ENCODE measurements at places on chromosomes 5 and 9. TPM values are rescaled to one million over a fixed set of nuclear protein-coding genes. Genes with fewer than 3 reads are reported as not detected.

Gene IFNA21
- polyA plus RNA-seq: not detected

Gene ENG
- 37.9 TPM for polyA plus RNA-seq

Gene AK3
- polyA plus RNA-seq: 18.0 TPM

Gene HRCT1
- 3.6 TPM for polyA plus RNA-seq

Gene IL31RA
- polyA plus RNA-seq: not detected

Gene SV2C
- polyA plus RNA-seq: 0.04 TPM

Gene SHC3
- 1.5 TPM for polyA plus RNA-seq

Gene FAM221B
- 0.03 TPM for polyA plus RNA-seq

Gene MTX3
- 4.8 TPM for polyA plus RNA-seq

Gene FAM240B
- not detected for polyA plus RNA-seq

Gene GARIN3
- polyA plus RNA-seq: not detected

Gene GPBP1
- 33.2 TPM for polyA plus RNA-seq

Gene PKN3
- polyA plus RNA-seq: 5.9 TPM

Gene GALNT12
- 2.8 TPM for polyA plus RNA-seq

Gene MED22
- polyA plus RNA-seq: 13.1 TPM

Gene SMIM33
- not detected for polyA plus RNA-seq

Gene FOXD4L6
- polyA plus RNA-seq: not detected

Gene ASPN
- 1.1 TPM for polyA plus RNA-seq

Gene NR6A1
- polyA plus RNA-seq: 0.22 TPM

Gene TAF1L
- not detected for polyA plus RNA-seq

Gene NIPAL4
- polyA plus RNA-seq: 0.30 TPM

Gene RCL1
- 37.6 TPM for polyA plus RNA-seq

Gene IL3
- polyA plus RNA-seq: not detected

Gene EPB41L4A
- 9.0 TPM for polyA plus RNA-seq

Gene FRMPD1
- polyA plus RNA-seq: 0.13 TPM

Gene TMEM171
- 0.52 TPM for polyA plus RNA-seq

Gene NME5
- polyA plus RNA-seq: 1.2 TPM

Gene PRRC1
- polyA plus RNA-seq: 18.3 TPM

Data from adipose tissue (tissue), 3 donors.